ENCODE measurements at places on chromosomes 3 and 15.

- DNase-seq: peak; percentile 54
Measured at GRCh38 chr3:10950476-10951294, 41.9 kb upstream of the SLC6A1 start.

DNA sequence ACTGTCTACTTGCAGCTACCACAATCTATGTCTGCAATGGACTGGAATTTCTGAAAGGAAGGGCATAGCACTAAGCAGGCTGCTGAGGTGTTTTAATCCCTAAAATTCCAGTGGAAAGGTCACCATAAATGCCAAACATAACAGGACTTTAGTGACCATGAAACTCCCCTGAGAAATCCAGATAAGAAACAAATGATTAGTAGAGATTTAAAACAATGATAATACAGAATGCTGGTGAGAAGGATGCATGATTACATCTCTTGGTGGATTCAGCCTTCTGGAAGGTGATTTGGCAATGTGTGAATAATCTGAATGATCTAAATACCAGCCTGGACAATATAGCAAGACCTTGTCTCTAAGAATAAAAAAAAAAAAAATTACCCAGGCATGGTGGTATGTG is 475.0 kb upstream of the CBLB start:
- DNase-seq: no peak

- no peak for DNase-seq
Measured at GRCh38 chr15:97126553-97127233, 796.2 kb downstream of the NR2F2 start.

GRCh38 chr3:19013879-19014278 is 134.4 kb upstream of the KCNH8 start:
- DNase-seq: no peak

- DNase-seq: no peak
Measured at GRCh38 chr3:66398228-66399025, 102.4 kb downstream of the LRIG1 start.

DNA sequence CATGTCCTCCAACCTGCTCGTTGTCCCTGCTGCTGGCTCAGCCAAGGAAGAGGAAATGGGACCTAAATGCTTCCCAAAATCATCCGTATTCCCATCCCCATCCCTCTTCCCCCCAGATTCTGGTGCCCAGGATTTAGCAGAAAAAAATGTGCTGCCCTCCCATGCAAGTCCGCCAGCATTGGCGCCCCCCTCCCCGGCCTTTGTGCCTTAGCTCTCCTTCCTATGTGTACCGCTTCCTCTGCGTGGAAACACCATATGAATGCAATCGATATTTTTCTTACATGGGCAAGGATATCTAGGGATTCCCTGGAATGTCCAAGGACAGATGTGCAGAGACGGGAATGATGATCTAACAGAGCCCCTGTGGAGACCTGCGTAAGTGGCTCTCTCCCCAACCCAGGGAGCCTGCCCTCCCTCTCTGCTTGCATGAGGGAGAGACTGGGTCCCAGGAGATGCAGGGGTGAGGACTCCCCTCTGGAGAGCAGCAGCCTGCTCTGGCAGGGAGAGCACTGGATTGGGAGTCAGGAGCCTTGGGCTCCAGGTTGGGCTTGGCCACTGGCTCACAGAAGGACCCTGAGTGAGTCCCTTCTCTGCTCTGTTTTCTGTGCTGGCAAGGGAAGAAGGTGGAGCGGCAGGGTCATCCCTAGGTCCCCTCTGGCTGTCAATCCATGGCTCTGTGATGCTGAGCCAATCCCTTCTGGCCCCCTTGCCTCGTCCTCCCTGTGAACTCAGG is 227.2 kb downstream of the XXYLT1 start:
- no peak for DNase-seq

DNA sequence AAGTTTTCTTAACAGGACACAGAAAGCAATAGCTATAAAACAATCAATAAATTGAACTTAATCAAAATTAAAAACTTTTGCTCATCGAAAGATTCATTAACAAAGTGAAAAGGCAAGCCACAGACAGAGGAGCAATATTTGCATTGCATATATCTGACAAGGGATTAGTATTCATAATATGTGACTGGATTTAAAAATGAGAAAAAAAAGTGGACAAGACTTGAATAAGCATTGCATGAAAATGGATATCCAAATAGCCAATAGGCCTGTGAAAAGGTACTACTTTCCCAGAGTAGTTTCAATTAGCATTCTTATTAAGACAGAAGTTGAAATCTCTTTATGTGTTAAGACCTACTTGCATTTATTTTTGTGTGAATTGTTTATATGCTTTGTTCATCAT is 84.7 kb downstream of the CORO2B start:
- DNase-seq: no peak

DNA sequence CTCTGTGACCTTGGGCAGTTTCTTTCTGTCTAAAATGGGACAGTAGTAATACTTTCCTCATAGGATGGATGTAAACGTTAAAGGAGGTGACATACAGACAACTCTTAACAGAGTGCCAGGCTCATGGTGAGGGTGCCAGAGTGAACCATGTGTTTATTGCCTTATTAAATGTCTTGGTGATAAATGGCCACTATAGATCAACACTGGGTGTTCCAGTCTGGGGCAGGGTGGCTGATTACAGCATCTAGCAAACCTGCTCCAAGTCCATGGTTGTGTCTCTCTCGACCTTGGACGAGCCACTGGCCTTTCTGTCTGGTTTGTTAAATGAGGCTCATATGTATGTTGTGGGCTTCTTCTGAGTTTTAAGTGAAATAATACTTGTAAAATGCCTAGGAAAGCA is 75.1 kb downstream of the TRAK1 start:
- DNase-seq: no peak

- no peak for DNase-seq
Measured at GRCh38 chr15:58346361-58346760, 85.4 kb upstream of the LIPC start.

GRCh38 chr3:186839874-186840641 is 2.5 kb upstream of the ADIPOQ start:
- DNase-seq: no peak

- no peak for DNase-seq
Measured at GRCh38 chr15:33131552-33132232, 62.8 kb downstream of the FMN1 start.

GRCh38 chr3:64259636-64260035 is 34.4 kb upstream of the PRICKLE2 start:
- DNase-seq: no peak

DNA sequence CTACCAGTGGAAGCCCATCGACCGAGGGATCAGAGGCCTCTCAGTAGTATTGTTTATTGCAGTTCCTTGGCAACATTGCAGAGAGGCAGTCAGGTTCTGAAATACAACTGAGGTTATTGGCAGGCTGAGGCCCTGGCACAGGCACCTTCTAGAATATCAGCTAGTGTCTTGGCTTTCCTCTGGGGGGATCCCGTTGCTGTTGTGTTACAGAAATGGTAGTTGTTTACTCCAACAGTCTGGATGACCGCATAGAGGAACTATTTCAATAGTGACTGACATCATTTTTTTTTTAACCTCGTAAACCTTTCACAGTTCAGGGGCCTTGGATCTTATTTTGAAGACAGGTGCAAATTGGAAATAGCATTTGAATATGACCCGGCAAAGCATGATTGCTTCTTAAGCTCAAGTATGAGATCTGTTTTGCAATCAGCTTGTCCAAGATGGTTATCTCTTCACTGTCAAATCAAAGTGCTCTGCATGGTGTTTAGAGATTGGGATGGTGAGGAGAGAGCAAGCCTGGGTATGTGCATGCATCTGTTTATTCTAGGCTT is 63.9 kb downstream of the PGPEP1L start:
- no peak for DNase-seq

GRCh38 chr3:99118381-99118780 is 216.9 kb upstream of the DCBLD2 start:
- DNase-seq: no peak

DNA sequence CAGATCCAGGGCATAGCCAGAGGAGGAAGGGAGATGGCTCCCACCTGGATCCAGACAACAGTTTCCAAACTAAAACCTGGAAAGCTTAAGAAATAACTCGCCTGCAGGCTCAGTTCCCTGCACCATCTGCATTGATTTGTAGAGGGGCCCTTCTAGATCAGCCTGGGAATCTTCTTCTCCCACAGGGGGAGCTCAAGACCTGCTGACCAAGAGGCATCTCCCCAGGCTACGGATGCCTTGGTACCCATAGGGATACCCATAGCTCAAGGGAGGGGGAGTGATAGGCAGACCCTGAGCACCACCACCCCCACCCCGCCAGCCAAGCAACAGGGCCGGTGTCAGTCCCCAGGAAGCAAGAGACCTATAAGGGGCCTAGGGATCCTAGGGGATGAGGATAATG is 28.0 kb upstream of the DCLK3 start:
- DNase-seq: peak; percentile 24

DNA sequence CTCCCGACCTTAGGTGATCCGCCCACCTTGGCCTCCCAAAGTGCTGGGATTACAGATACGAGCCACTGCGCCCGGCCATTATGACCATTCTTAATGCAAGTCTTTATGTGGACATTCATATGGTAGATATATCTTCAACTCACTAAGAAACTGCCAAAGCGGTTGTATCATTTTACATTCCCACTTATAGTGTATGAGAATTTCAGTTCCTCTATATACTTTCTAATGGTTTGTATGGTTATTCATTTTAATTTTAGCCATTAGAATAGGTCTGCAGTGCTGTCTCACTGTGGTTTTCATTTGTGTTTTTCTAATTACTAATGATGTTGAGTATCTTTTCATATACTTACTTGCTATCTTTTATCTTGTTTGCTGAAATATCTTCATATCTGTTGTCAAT is 32.5 kb downstream of the TCF12 start:
- no peak for DNase-seq

DNA sequence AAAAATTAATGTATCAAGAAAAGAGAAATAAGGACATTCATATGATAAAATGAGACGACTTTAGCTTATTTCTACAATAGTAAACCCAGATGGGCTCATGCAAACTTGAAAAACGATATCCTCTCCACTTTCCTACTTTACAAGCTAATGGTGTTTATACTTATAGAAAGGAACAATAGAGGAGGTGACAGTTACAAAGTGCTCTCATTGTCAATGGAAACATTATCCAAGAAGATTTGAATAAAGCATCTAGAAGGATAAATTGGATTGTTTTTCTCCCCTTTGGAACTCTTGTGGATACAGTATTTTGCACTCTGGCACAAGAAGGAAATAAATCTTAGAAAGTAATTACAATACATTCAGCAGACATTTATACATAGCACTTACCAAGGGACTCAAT is 20.2 kb upstream of the CCDC66 start:
- no peak for DNase-seq

- no peak for DNase-seq
Measured at GRCh38 chr15:83339396-83339795, 54.9 kb upstream of the BNC1 start.

DNA sequence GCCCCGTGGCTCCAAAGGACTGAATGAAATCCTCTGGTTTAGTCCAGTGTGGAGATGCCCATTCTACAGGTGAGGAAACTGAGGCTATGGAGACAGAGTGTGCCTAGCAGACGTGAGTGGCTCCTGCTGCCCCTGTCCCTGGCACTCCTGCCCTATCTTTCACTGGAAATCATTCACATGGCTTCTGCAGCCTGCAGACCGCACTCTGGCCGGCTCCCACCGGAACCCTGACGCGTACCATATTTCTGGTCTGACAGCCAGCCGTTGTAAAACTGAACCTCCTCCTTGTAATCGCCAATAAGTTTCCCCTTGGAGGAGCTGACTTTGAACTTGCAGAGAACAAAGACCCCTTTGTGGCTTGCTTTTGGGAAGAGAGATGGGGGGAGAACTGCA is 136.5 kb downstream of the CHSY1 start:
- no peak for DNase-seq

DNA sequence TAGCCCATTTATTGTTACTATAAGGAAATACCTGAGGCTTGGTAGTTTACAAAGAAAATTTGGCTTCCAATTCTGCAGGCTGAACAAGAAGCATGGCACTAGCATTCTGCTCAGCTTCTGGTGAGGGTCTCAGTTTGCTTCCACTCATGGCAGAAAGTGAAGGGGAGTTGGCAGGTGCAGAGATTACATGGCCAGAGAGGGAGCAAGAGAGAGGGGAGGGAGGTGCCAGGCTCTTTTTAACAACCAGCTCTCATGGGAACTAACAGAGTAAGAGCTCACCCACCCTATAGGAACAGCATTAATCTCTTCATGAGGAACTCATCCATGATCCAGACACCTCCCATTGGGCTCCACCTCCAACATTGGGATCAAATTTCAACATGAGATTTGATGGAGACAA is 437.9 kb downstream of the CHL1 start:
- DNase-seq: no peak

DNA sequence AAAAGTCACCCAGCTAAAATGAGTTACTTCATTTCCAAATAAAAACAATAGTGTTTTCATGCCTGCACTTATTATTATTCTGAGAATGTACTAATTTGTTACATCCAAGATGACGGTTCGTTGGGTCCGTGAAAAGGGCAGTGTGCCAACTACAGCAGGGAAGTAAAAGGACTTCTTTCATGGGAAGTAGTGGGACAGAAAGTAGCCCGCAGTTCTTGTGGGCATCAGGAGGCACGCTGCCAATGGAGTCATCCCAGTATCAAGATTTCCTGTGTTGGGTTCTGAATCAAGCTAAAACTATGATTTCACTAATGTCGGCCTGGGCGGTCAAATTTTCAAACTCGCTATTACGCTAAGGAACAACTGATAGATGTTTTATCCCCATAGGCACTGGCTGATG is 254.5 kb upstream of the SOX2 start:
- DNase-seq: no peak

DNA sequence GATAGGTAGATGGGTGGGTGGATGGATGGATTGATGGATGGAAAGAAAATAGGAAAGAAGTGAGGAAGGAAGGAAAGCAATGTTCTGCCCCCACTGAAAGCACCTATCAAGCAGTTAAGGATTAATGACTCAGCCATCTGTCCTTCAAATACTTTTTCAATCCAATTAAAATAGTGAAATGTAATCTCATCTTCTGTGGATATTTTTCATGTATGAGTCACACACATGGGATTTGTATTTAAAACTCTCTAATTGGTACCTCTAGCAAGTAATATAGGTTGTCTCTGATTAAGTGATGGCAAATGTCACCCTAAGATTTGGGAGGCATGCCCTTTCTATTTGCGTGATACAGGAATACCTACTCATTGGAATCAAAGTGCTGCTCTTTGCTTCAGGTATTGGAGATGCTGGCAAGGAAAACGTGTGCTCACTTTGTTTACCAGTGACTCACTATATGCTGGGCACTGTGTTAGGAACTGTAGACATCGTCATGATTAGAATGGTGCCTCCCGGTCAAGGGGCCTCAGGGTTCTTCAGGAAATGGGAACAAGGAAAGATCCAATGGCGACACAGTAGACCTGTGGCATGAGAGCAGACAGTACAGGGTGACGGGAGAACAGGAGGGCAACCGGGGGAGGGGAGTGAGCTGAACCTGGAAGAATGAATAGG is 230.1 kb downstream of the CLSTN2 start:
- DNase-seq: no peak

All from GM13976 (cell line).